Stimulated activated CD4-positive, alpha-beta T cell treated with anti-CD3 and anti-CD28 coated beads, Interleukin-1b, Interleukin-23, amount 100 ng/mL, for 4 hours (primary cell): ENCODE measurements at places on chromosomes 5 and 9.

- DNase-seq, result no peak
These were observed 21.2 kb downstream of the HSPB3 start for GRCh38 chr5:54476682-54477081.

DNA sequence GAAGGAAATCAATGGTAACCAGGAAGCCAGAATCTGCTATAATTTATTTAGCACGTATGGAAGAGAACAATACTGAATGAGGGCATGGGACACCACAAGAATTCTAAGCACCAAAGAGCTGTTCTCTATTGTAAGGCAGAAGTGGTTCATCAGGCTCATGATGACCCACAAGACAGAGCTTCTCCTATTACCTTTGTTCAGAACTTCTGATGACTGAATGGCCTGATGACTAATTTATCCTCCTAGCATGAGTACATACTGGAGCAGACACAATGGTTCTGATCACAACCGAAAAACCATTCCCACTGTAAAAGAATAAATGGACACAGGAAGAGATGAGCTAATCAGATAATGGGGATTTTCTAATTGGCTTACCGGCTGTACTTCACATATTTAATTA lies 329.8 kb upstream of the PDE4D start:
- DNase-seq, result no peak

DNA sequence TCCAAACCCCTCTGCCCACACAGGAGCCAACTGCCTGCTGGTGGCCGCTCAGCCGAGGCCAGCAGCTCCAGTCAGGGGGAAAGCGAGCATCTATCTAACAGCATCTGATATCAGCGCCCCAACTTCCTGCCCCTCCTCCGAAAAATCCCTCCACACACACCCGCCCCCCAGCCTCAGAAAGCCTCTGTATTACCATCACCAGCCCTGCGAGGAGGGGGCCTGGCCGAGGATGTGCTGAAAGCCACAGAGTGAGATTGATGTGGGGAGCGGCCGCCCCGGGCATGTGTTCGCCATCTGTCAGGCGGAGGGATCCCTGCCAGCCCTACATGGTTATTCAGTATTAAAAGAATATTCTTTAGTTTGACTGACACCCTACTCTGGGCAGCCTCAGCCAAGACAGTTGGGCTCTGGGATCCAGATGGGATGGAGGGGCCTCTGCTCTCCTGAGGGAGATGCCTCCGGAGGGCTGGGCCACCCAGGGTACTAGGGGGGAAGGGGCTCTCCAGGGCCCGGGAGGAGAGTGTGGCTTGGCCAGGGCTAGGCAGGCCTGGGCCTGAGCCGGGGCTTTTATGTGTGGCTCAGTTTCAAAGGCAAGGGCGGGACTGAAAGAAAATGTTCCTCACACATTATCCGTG lies 98.0 kb downstream of the HSD17B3 start:
- no peak for DNase-seq

DNA sequence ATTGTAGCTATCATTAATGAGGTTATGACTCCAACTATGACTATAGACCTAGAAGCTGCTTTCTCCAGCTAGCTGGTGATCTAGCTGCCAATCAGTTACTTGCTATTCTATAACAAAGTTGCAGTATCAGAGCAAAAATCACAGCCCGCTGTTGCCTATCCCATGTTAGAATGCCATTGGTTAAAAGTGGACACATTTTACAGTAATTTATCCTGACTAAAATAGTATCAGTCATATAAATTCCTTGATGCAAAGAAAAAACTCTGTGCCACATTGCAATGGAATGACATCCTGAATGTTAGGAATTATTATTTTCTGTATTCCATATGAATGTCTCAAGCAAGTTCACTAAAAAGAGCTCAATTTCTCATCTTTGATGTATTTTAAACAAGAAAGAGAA lies 626.5 kb downstream of the PDE4D start:
- no peak for DNase-seq
